Activated CD8-positive, alpha-beta memory T cell treated with anti-CD3 and anti-CD28 coated beads, Interleukin-2, amount 10 ng/mL, durations not matched to agents 7 days and 5 days (primary cell): ENCODE measurements at places on chromosomes 3 and 15.

- no peak for DNase-seq
These were observed 24.0 kb downstream of the STX19 start for GRCh38 chr3:94004301-94004910.

DNA sequence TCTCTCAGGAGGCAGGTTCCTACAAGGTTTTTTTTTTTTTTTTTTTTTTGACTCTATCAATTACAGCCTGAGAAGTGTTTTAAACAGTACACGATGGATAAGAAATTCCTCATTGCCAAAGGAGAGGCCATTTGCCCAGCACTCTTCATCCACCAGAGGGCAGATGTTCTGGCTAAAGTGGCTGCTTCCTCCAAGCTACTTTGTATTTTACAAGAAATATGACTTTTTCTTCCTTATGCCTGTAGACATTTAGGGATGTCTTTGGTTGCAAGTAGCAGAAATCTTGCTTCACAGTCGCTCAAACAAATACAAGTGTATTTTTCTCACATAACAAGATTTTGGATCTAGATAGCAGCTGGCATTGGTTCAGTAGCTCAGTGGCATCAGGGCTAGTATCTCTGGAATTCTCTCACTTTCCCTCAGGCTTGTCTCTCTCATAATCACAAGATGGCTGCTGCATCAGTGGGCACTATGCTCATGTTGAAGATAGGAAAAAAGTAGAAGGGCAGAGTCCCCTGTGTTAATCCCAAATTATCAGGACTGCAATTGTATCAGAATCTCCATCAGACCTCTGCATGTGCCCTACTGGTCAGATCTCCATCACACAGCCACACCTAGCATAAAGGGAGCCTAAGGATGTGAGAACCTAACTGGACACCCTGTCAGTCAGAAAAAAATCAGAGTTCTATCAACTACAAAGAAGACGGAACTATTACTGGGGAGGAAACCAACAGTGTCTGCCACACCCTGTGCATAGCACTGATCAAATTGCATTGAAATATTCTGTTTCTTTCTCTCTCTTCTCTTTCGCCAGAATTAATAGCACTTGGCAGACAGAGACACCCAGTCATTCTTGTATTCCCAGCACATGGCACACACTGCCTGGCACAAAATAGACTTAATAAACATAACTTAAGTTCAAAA, 138.9 kb upstream of the COL8A1 start:
- no peak for DNase-seq

DNA sequence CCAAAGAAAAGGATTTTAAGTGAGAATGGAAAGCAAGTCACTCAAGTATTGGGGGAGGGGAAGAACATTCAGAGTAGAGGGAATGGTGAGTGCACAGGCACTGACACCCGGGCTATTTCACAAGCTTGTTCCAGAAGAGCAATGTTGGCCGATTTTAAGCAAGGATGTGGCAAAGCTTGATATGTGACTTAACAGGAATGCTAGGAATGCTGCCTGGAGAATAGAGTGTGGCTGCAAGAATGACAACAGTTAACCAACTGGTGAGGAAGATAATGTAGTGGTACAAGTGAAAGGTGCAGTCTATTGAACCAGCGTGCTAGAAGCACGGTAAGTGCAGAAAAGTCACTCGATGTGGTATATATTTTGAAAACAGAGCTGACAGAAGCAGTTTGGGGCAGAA, 6.2 kb upstream of the CCDC80 start:
- DNase-seq = no peak

GRCh38 chr15:69145694-69146492, 14.5 kb upstream of the GLCE start:
- DNase-seq = no peak

DNA sequence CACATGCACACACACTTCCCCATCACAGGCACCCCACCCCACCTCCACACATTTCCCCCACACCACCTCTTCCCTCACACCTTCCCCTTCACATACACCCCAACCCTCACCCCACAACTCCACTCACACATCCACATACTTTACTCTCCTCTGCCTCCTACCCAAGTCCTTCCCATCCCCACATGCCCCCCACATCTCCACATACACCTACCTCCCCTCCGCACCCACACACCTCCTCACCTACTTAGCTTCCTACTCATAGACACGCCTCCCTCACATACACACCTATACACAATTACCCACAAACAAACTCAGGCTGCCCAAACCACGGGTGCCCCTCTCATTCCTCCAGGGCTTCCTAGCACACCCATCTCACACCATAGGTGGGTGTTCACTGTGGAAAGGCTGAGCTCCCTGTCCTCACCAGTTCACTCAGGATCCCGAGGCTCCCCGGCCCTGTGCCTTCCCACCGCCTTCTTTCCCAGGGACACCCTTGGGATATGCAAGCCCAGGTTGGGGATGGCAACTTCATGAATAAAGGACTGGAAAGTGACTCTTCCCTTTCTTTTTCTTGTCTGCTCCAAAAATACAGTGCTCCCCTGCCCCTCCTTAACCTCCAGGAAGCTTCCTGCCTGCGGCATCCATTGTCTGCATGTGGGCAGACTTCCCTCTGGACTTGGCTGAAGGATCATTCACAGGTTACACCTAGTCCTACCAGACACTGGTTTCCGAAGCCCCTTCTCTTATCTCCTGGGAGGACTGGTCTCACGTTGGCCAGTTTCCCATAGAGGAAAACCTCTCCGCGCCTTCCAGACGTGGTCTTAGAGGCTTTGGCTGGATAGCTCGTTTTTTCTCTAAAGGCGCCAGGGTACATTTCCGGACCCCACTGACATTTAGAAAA, 61.5 kb downstream of the SLCO2A1 start:
- DNase-seq = no peak

DNA sequence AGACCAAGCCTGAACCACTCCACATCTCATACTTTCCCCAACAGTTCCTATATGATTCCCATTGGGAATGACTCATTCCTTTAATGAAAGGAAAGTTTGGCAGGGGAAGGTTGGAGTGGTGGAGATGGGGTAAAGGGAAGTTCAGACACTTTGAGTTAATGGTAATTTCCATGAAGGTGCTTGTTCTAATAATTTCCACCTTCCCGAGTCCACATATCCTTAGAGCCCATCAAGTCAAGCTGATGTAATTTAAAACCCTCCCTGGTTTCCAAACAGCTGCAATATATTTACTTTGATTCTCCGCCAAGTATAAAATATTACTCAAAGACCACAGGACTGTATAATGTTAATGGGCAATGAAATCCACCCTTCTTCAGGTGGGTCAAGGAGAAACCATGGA, 95.0 kb upstream of the GALNT15 start:
- DNase-seq = no peak

- no peak for DNase-seq
These were observed 122.4 kb downstream of the XXYLT1 start for GRCh38 chr3:195148549-195148948.

- DNase-seq = no peak
These were observed 86.9 kb upstream of the TCF12 start for GRCh38 chr15:56831467-56832005.

GRCh38 chr3:152574461-152575079, 260.4 kb upstream of the P2RY1 start:
- peak; percentile 53 for DNase-seq

DNA sequence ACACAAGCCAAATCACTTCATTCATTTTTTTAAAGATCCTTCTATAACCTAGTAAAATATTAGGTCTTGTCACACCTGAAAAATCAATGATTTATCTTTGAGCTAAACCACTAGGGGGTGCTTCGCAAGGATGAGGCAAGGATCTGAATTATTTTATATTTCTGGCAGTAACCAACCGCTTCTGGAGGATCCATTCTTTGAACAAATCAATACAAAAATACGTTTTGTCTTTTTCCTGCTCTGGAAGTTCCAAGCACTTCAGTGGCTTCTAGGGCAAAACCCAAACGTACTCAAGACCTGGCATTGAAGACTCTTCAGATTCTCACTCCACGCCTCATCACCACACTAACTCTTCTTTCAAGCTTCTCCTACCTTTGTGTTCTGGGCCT, 486 bp downstream of the LSG1 start:
- no peak for DNase-seq

GRCh38 chr3:128648940-128649663, 1.5 kb downstream of the RPN1 start:
- DNase-seq = no peak

DNA sequence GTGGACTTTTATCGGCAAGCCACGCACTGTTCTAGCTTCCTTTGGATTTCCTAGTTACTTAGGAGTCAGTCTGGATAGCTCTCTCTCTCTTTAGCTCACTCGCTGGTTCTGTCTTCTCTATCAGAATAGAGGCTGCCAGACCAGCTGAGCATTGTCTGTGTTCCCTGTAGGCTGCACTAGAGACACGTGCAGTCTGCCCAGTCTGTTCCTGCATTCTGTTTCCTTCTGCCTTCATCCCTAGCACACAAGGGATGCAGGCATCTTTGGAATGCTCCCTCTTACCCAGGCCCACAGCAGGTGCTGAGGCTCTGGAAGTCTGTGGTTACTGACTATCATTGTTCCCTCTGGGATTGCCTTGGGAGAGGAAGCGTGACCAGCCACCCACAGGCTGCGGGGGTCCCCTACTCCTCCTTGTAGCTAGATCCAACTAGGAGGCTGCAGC, 322.8 kb downstream of the ZNF621 start:
- no peak for DNase-seq

- no peak for DNase-seq
These were observed 35.1 kb downstream of the KY start for GRCh38 chr3:134615743-134616142.

- DNase-seq = no peak
These were observed 159.4 kb upstream of the SLC2A2 start for GRCh38 chr3:171185959-171186358.

GRCh38 chr3:30512576-30512975, 93.8 kb upstream of the TGFBR2 start:
- no peak for DNase-seq

GRCh38 chr3:108124337-108125152, 33.7 kb upstream of the CD47 start:
- DNase-seq = peak; percentile 80

GRCh38 chr3:46922871-46923558, 45.5 kb downstream of the PTH1R start:
- DNase-seq = no peak

- no peak for DNase-seq
These were observed 146.8 kb downstream of the SUCLG2 start for GRCh38 chr3:67507584-67507983.

DNA sequence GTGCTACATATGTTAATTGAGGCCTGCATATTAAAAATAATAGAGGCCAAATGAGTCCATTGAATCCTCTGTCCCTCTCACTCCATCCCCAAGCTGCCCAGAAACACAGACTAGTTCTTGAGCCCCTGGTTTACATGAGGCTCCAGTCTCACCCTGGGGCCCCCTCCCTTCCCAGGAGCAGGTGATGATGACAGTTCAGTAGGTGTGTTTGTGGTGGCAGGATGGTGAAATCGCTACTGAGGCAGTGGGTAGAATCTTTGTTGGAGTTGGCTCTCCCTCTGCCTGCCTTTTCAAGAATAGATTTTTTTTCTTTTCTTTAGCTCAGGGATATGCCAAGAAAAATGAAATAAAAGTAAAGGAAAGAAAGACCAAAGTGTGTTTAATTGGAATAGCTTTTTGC, 288.7 kb downstream of the EPHB1 start:
- DNase-seq = no peak

DNA sequence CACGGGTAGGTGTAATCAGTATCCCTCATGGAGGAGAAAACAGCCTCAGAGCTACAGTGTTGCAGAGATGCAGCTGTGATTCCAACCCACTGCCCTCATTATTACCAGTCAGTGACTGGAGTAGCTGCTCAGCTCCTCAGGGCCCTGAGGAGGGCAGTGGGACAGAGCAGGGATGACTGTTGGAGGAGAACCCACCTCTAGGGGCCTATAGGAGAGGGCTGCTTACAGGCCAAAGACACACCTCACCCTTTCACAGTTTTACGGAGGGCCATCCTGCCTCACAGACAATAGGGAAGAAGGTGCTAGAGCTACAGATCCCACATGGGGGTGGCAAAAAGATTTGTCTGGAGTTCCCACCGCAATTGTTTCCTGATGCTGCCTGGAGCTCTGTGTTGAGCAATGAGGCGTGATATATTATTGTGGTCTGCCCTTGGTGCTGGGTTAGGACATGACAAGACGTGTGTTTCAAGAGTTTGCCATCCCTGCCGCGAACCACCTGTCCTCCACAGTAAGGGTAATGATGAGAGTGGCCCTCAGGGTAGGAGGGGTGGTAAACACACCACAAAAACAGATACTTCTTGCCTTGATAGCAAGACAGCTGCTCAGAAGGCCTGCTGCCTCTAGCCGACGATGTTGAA, 140.5 kb upstream of the TPM1 start:
- no peak for DNase-seq

GRCh38 chr3:187916072-187916471, 170.8 kb upstream of the BCL6 start:
- DNase-seq = no peak

- no peak for DNase-seq
These were observed 167.8 kb upstream of the DPH6 start for GRCh38 chr15:35713733-35714132.

- DNase-seq = no peak
These were observed 910.7 kb downstream of the TBL1XR1 start for GRCh38 chr3:176286476-176287085.

DNA sequence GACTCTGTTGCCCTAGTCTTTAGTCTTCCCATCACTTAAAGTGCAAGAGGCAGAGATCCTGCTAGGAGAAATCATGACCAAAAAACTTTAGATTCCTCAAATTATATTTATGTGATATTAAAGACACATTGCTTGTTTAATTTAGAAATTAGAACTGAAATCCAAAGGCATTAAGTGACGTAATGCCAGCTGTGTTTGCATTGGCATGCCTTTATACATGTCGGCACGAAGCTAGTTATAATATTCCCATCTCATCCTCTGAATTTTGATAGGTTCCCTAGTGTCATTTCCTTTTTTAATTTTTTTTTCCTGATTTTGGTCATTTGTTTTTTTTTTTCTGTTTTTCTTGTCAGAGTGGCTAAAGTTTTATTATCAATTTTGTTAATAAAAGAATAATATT, 203.5 kb upstream of the ZBTB20 start:
- no peak for DNase-seq

DNA sequence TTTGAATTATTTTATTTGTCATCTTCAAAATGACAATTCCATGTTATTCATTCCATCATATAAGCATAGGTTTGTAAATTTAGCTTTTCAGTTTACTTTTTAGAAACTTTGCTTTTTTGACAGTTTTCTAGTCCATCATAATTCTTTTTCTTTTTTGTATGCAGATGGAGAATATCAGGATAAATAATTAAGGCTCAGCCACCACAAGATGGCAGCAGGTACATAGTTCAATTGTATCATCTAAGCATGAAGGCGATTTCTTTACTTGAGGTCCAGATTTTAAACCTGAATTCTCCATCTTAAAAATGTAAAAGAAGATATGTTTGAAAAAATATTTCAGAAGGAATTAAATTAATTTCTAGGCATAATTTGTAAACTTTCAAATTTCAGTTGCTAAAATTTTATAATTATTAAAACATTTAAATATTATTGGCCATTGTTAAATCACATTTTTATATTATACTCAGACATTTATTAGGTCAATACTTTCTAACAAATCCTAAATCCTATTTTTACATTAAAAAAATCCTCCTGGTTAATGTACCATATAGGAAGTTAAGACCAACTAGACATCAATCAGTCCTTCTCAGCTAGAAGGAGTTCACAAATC, 15.1 kb downstream of the PLSCR5 start:
- no peak for DNase-seq
